CD4-positive, alpha-beta T cell (primary cell): ENCODE measurements at places on chromosomes 5 and 9.
A peak's percentile ranks its signal among the peaks of the same experiment; 100 is the strongest.

DNA sequence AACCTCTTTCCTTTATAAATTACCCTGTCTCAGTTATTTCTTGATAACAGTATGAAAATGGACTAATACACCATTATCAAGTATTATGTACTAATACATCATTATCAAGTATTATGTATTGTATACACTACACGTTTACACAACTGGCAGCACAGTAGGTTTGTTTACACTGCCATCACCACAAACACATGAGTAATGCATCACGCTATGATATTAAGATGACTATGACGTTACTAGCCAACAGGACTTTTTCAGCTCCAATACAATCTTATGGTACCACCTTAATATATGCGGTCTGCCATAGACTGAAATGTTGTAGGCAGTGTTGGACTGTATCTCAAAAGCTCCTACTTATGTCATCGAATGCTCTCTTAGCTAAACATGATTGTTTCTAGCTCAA is 28.2 kb downstream of the PRELID2 start:
- no peak for DNase-seq

DNA sequence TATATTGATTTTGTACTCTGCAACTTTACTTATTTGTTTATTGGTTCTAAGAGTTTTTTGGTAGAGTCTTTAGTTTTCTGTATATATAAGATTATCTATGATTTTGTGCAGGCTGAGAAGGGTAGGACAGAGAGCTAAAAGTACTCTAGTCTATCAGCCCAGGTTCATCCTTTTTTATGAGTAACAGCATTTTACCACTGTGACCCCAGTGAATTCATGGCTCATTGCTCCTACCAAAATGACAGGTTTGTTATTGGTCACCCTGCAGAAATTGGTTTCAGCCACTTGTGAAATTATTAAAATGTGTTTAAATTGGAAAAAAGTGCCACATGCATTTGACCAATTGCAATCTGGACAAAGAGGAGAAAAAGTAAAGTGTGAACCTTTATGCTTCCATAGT is 421.4 kb upstream of the DAB2 start:
- DNase-seq, result no peak

DNA sequence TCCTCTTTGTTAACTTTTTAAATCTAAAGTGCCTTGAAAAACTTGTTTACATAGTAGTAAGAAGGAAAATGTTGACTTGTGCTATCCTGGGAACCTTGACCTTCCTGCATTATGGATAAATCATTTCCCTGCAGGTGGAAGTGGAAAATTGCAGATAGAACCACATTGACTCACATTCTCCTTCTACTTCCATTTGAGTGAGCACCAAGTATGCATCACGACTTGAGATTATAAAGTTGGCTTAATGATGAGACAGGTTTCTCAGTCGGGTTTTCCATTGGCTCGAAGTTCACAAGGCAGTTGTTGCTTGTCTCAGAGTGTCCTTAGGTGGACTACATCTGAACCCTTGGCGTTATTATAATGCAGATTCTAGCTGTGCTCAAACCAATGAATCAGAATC is 39.9 kb downstream of the DOCK8 start:
- DNase-seq, result no peak

DNA sequence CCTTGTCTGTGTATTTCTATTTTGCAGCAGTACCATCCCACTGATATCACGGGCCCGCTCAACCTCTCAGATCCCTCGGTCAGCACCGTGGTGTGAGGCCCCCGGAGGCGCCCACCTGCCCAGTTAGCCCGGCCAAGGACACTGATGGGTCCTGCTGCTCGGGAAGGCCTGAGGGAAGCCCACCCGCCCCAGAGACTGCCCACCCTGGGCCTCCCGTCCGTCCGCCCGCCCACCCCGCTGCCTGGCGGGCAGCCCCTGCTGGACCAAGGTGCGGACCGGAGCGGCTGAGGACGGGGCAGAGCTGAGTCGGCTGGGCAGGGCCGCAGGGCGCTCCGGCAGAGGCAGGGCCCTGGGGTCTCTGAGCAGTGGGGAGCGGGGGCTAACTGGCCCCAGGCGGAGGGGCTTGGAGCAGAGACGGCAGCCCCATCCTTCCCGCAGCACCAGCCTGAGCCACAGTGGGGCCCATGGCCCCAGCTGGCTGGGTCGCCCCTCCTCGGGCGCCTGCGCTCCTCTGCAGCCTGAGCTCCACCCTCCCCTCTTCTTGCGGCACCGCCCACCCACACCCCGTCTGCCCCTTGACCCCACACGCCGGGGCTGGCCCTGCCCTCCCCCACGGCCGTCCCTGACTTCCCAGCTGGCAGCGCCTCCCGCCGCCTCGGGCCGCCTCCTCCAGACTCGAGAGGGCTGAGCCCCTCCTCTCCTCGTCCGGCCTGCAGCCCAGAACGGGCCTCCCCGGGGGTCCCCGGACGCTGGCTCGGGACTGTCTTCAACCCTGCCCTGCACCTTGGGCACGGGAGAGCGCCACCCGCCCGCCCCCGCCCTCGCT is 1.9 kb downstream of the LRRC26 start:
- no peak for DNase-seq

DNA sequence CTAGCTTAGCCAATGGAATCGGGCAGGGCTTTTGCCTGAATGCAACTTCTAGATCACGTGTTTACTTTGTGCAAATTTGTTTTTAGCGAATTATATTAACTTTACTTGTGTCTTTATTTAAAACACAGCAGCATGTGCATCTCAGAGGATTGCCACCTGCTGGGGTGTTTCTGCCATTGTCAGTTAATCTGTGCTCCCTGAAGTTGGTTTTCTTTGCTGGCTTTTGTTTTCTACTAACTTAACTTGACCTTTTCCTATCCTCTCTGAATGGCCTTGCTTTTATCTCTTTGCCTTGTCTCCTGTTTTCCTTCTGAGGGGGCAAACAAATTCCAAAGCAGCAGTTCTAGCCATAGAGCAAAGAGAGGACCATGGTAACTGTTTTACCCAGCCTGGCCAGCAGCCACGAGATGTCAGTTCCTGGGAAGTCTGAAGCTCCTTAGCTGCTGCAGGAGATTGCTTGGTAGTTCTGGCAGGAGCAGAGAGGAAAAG is 67.6 kb downstream of the ARHGEF28 start:
- no peak for DNase-seq

DNA sequence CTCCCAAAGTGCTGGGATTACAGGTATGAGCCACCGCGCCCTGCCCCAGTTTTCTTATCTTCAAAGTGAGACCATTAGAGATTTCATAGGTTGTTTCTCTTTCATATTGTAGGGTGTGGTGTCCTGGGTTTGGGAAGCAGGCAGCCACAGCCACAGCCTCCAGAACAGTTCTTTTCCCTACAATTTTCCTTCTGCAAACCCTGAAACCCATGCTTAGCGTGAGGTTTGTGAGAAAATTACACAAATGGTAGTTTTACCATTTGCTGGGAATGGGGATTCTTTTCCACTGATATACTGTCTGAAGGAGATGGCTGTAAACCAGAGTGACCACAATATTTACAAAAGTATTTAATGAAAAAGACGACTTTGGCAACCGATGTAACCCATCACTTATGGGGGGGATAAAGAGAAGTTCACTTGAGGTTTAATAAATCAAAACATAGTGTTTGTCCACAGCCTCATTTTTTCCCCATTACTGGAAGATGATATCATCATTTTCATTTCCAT is 26.7 kb upstream of the ECM2 start:
- DNase-seq, result no peak

DNA sequence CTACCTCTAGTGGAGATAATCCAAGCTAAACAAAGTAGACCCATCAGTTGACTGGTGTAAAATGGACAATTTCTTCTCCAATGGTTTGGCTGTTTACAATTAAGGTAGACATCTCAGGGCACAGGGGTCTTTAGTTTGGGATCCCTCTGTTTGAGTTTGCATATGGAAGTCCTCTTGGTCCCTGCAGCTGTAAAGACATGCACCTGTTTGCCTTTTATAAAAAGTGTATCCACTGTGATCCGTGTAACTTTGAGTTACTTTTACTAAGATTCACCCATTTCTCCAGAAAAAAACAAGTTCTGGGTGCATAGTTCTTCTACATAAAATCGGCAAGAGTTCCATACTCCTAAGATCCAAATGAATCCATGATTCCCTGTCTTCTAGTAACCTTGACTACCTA is 374.7 kb upstream of the ADAMTS16 start:
- DNase-seq, result no peak

- no peak for DNase-seq
Measured at GRCh38 chr5:145803112-145804004, 31.8 kb downstream of the PRELID2 start.

DNA sequence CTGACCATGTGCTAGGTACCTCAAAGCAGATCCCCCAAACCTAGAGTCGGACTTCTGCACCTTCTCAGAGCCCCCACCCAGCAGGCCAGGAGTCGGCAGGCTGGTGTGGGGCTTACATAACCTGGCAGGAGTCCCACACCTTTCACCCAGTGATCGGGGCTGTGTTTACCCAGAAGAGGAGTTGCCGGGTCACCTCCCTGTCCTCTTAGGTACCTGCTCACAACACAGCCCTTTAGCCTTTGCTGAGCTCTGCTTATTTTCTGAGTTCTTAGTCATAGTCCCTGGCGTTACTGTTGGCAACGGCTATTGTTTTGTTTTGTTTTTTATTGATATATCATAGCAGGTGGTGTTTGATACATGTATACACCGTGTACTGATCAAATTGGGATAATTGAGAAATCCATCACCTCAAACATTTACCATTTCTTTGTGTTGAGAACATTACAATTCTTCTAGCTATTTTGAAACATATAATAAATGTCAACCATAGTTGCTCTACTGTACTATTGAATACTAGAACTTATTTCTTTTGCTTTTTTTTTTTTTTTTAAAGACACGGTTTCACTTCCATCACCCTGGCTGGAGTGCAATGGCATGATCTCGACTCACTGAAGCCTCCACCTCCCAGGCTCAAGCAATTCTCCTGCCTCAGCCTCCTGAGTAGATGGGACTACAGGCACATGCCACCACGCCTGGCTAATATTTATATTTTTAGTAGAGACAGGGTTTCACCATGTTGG is 10.4 kb upstream of the EEIG1 start:
- no peak for DNase-seq

DNA sequence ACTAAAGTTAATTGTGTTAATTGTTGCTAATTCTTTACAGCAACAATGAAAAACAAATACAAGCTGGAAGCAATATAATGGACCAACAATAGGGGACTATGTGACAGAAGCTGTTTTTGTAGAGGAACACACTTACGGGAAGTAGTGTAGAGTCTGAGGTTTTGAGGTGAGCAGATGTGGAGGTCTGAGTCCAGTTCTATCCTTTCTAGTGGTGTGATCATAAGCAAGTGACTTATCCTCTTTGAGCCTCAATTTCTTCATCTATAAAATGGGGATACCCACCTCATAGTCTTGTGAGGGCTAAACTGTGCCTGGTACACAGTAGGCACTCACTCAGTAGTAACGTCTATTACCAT is 28.3 kb downstream of the ALG2 start:
- DNase-seq, result no peak

DNA sequence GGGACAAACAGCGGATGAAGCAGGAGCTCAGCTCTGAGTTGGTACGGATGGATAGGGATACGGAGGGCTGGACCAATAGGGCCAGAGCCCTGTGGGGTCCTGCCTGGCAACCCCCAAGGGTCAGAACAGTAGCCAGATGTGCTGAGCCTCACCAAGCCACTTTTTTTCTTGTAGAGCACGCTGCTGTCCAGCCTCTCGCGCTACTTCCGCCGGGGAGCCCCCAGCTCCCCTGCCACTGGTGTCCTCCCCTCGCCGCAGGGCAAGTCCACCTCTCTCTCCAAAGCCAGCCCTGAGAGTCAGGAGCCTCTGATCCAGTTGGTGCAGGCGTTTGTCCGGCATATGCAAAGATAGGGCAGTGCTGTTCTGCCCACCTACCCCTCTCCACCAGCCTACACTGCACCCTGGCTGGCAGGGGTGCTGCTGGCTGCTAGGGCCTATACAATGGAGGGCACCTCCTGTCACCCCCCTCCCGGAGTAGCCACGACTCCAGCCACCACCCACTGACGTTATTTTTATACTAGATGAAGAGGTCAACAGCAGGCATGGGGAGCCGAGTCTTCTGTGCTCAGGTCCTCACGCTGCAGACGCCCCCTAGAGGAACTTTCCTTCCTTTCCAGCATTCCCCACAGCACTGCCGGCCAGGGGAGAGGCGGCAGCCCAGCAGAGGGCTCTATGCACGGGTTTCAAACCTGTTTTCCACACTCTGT is 21.6 kb downstream of the SH3GLB2 start:
- peak; percentile 74 for DNase-seq

- no peak for DNase-seq
Measured at GRCh38 chr9:127493592-127494303, 42.4 kb downstream of the LRSAM1 start.

DNA sequence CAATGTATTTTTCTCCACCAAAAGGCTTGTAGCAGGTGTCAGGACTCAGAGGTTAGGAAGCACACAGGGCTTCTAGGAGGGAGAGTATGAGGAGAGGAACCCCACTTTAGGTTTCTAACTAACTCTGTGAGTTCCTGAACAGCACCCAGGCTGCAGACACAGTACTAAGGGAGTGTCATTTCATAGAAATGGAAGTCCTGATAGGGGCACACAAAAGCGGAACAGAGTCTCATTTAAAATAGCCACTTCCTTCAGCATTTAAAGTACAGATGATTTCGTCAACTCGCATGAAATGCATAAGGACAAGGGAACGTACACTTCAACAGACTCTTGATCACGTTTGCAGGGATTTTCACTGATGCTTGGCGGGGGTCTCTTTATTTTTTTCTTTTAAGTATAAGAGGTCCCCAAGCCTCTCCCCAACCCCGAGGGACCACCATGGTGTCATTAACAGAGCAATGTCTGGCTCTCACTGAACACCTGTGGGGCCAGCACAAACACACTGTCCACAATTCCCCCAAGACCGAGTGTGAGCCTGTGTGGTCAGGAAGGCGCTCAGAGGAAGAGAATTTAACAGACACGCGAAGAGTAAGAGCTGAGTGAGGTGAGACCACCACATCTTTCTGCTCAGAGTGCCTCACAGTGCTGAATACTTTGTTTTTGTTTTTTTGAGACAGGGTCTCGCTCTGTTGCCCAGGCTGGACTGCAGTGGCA is 82.3 kb downstream of the SECISBP2 start:
- no peak for DNase-seq

DNA sequence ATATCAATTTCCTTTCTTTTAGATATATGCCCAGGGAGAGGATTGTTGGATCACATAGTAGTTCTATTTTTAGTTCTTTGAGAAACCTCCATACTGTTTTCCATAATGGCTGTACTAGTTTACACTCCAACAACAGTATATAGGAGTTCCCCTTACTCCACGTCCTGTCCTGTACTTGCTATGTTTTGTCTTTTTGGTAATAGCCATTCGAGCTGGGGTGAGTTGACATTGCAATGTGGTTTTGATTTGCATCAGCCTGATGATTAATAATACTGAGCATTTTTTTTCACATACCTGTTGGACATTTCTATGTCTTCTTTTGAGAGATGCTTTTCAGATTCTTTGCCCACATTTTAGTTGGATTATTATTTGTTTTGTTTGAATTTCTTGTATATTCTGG is 445.9 kb downstream of the NTRK2 start:
- DNase-seq, result no peak

DNA sequence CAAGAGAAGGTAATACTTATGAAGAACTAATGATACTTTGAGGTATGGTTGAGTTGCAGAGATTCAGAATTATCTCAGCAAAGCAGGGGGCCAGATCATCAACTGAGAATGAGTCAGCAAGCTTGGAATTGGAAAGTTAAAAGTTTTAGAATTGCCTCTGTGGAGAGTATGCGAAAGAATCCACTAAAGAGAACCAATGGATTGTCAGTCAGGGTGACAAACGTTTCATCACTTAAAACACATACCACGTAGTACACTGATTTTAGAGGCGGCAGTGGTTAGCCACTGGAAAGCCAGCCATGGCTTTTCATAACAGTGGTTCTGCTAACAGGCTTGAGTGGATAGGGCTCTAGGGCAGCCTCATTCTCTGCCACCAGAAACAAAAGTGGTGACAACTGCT is 30.7 kb downstream of the AOPEP start:
- no peak for DNase-seq
